NCI-H526 treated with DMSO at 0.1 percent for 48 hours (cell line): ENCODE measurements at places on chromosomes 6 and 20.

GRCh38 chr20:54848262-54848661 is 372.9 kb downstream of the DOK5 start:
- no peak for DNase-seq

DNA sequence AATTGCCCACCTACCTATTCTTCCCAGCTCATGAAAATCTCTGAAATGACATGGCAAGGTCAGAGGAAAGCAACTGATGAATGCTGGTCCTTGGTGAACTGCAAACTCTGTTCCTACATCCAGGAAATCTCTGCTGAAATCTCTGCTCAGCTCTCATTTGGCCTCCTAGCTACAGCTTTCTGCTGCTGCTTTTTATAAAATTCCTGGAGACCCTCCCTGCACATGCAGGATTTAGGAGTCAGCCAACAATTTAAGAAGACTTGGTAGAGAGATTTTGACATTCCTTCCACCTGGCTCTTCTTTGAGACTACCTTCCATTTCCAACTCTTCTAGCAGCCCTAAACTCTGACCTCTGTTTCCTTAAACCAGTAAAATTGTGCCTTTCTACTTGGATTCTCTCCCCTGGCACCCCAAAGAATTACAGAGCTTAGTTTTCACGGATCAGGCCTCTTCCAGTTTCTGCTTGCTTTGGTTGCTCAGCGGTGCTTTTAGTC is 55.5 kb downstream of the PDE7B start:
- DNase-seq = no peak

DNA sequence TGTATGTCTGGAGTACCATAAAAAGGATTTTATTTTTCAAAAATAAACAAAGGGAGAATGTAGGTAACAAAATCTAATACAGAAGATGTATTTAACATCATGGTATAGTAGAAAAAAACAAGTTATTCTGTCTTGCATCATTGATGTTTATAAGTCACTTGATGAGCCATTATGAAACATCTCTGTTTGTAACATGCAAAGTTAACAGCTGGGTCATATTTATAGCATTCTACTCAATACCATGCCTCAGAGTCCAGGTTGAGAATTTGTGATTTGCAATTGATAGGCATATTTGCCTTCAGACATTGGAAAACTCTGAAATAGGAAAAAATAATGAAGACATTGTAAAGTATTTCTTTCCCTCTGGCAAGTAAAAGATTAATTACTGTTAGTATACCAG is 52.3 kb upstream of the IL20RA start:
- DNase-seq = no peak

- peak; percentile 40 for DNase-seq
Measured at GRCh38 chr6:134080171-134080795, 27.9 kb upstream of the SLC2A12 start.

- no peak for DNase-seq
Measured at GRCh38 chr6:152571089-152571488, 66.1 kb downstream of the SYNE1 start.

GRCh38 chr20:40925829-40926510 is 102.7 kb upstream of the TOP1 start:
- DNase-seq = no peak
